GM04504 (cell line): ENCODE measurements at places on chromosomes 2 and 18.
A peak's percentile ranks its signal among the peaks of the same experiment; 100 is the strongest.

DNA sequence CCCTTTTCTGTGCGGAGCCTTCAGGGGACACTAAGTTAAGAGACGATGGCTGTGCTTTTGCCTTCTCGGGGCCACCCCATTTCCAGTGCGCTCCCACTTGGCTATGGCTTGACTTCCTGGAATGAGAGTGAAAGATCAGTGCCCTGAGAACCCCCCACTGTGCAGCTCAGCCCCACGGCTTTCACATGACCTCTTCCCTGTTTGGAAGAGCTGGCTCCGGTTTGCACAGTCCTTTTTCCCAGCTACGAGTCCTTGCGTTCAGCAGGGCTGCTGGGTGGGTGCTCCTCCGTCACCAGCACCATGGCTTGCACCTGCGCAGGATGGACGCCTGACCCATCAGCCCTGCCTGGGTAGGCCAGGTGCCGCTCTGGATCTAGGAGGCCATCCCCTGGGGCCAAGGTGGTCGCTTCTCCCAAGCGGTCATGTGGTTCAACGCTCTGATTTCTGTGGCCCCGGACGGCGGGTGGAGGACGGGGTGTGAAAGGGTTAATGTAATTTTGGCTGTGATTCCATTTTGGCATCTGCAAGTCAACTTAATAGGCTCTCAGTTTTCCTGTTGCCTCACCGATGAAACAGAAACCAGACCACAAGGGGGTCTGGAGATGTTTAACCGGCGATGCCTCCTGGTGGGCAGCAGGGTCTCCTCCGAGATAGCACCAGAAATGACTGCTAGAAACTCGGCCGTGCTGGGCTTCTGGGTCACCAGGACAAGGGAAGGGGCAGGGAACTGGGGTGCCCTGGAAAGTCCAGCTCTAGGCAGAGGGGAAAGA is 113.1 kb upstream of the HAAO start:
- DNase-seq = no peak

GRCh38 chr2:217163987-217164386 is 304.1 kb upstream of the TNP1 start:
- no peak for DNase-seq

DNA sequence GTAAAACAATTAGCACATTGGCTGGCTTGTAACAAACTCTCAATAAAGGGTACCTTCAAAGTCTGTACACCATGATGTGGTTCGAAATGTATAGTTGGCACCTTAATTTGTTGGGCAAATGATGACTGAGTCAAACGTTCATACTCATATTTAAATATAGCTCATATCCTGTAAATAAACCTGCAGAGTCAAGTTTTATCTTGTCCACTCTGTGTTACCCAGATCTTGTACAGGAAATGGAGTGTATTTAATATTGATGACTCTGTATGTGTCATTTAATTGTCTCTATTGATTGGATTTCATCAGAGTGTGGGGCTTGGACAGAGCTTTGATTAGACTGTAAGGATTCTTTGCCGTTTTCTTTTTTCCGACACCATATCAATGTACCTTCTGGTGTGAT is 805.6 kb upstream of the ZEB2 start:
- DNase-seq = no peak

DNA sequence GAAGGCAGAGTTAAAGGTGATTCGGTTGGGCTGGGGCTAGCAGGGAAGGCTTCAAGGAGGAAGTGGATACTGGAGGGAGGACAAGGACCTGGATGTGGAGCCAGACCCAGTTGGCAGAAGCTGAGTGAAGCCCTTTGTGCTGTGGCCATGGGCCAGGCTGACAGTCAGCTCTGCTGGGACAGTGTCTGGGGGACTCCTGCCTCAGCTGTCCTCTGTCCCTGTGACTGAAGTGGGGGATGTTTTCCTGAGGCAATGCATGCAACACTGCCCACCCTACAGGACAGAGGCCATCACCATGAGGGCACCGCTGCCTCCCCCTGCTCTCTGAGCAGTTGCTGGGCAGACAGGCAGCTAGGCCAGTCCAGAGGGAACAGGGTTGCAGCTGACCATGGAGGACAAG is 40.0 kb downstream of the ST8SIA5 start:
- no peak for DNase-seq

GRCh38 chr2:28902584-28902983 is 8.1 kb downstream of the WDR43 start:
- DNase-seq = no peak

DNA sequence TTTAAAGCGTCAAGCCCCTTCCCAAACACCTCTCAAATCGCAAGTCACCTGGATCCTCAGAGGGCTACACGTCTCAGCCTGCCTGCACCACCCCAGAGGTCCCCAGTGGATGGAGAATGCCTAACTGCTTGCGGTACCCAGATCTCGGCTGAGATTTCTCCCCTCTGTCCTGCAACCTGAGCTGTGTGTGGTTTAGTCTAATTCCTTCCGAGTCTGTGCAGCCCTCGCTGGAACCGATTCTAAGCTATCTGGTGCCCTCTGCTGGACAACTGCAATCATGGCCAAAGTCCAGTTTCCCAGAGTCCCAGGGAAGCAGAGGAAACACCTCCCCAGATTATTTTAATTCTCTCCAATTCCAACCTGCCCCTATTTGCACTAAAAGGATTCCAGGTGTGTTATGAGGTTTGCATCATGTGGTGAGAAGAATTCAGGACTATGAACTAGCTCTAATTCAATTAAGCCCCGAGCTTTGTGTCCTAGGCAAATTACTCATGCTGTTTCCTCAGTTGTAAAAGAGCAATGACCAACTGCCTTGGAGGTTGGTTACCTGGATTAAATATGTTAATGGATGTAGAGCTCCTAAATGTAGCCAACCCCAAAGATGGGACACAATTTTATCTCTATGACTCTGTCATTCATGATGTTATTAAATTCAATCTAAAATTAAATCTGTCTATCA is 276.1 kb upstream of the NCKAP5 start:
- DNase-seq = peak; percentile 52

DNA sequence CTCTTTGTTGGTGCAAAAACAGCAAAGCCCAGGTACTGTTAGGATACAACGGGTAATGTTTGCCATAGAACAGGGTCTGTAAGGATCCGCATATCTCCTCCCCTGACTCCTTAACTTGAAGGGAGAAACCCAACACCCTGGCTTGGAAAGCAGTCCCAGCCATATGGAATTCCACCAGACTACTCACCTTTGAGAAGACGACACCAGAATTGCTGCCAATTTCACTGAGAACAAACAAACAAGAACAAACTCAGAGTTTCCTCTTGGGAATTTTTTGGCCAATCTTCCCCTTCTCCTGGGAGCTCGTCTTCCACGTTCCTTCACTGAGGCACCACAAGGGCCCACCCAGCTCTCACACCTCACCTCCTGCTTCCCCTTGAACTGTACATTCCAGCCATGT is 29.2 kb downstream of the CAPN14 start:
- DNase-seq = no peak

DNA sequence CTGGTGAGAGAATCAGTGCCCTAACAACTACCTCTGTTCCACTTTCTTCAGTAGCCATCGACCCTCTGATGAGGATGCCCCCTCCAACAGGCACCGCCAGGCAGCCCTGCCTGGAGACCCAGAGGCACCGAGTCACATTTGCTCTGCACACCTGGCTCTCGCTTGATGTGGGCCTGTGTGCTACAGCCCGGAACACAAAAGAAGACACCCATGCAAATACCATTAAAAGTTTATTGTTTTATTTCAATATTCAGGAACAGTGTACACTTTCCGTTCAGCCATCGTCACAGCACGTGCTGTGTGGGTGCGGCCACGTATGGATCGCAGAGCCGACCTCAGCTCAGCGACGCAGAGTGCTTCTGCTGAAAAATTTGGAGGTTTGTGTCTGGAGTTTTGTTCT is 154.0 kb downstream of the MBP start:
- no peak for DNase-seq

GRCh38 chr18:78751664-78752063 is 228.0 kb upstream of the SALL3 start:
- DNase-seq = no peak

DNA sequence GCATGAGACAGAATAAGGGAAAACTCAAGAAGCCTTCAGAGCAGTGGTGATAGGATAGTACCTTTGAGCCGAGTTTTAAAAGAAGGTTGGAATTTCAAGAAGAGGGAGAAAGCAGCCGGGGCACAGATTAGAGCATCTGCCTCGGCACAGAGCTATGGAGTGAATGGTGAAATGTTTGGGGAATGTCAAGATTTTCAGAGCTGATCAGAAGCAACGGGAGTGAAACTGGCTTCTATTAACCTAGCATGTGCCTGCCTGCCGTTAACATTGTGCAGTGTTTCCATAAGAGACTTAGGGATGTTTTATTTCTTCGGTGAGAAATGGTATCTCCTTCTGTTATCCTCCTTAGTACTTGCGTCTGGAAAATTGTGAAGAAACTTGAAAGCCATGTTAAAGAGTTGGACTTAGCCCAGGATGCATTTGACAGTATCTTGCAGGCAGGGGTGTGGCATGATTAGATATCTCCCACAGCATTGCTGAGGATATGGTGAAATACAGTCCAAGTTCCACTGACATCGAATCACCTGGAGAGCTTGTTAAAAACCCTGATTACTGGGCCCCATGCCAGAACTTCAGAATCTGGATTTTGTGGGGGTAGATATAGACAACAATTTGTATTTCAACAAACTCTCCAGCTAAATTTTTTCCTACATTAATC is 96.8 kb upstream of the PPP1CB start:
- DNase-seq = no peak

- no peak for DNase-seq
Measured at GRCh38 chr2:129205766-129206165, 773.7 kb upstream of the RAB6C start.

- no peak for DNase-seq
Measured at GRCh38 chr2:239326831-239327535, 73.8 kb downstream of the HDAC4 start.

GRCh38 chr2:196370381-196370780 is 199.0 kb upstream of the STK17B start:
- DNase-seq = no peak

- no peak for DNase-seq
Measured at GRCh38 chr18:63065172-63065571, 254.4 kb downstream of the BCL2 start.

GRCh38 chr2:202016579-202017227 is 17.0 kb upstream of the FZD7 start:
- no peak for DNase-seq

GRCh38 chr2:102140377-102140776 is 2.2 kb upstream of the IL1R1 start:
- no peak for DNase-seq

GRCh38 chr2:134395779-134396178 is 141.9 kb downstream of the MGAT5 start:
- DNase-seq = no peak

DNA sequence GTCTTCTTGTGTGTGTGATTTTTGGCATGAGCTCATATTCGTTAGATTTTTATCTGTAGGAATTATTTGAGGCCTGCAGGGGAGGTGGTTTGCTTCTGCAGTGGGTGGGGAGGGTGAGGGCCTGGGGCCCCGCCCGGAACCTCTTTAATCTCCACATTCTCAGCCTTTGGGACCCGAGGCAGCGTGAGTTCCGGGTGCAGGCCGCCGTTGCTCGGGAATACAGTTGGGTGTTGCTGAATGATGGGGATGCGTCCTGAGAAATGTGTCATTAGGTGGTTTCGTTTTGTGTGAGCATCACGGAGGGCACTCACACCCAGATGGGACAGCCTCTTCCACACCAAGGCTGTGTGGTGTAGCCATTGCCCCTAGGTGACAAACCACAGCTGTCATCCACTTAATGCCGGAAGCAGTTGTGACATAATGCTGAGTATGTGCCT is 13.7 kb upstream of the GAL3ST2 start:
- DNase-seq = no peak

DNA sequence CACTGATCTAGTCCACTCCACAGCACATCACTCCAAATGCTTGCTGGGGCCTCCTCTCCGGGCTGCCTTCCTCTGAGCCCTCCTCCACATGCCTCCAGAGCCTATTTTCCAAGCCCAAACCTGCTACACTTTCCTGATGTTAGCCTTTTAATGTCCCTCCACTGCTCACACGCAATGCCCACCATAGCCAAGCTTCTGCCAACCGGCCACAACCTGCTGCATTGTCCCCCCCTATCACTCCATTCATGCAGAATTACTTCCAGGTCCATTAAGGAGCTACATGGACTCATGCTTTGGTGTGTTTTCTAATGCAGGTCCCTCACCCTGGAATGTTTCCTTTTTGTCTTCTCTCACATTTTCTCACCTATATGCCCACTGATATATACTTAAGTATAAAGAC is 129.3 kb downstream of the MARCHF4 start:
- no peak for DNase-seq

- no peak for DNase-seq
Measured at GRCh38 chr18:33729556-33729955, 151.5 kb downstream of the ASXL3 start.

DNA sequence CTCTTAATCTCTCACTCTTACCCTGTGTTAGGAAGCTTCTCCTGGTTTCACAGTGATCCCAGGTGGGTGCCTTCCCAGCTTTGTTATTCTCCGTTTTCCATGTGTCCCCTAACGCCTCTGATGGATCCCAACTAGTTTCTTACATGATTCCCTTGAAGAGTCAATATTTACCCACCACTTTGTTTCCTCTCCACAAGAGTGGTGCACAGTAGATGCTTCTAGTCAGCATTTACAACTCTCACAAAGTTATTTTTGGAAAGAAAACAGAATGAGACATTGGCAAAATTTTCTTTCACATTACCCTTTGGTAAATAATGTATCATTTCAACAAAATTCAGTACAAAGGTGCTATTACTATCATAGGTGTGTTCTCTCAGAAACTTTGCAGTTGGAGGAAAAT is 1611.1 kb upstream of the ZEB2 start:
- no peak for DNase-seq

GRCh38 chr2:191758518-191759507 is 80.9 kb downstream of the NABP1 start:
- DNase-seq = no peak

DNA sequence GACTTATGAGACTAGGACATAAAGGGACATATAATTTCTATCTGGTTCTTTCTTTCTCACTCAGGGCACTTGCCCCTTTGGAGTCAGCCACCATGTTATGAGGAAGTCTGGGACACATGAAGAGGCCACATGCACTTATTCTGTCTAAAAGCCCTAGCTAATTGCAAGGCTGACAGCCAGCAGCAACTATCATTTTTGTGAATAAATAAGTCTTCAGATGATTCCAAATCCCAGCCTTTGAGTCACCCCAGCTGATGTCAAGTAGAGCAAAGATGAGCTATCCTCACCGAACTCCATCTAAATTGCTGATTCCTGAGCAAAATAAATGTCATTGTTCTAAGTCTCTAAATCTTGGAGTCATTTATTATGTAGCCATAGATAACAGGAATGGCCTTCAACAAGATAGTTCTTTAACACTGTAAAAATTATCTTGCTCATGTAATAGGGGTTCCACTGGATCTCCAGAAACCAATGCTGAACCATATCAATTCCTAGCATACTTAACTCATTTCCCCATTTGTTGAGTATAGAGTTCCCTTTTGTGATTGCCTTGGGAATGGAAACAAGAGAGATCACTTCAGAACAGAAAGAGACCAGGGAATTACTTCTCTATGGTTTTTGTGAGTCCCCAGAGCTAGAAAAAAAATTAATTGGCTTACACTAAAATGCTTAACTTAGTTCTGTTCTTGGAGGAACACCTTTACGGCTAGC is 50.6 kb upstream of the FN1 start:
- no peak for DNase-seq
